ENCODE measurements at places on chromosomes 1 and 21.

- no peak for DNase-seq
Observed at GRCh38 chr21:14270631-14271030, 54.7 kb downstream of the RBM11 start.

DNA sequence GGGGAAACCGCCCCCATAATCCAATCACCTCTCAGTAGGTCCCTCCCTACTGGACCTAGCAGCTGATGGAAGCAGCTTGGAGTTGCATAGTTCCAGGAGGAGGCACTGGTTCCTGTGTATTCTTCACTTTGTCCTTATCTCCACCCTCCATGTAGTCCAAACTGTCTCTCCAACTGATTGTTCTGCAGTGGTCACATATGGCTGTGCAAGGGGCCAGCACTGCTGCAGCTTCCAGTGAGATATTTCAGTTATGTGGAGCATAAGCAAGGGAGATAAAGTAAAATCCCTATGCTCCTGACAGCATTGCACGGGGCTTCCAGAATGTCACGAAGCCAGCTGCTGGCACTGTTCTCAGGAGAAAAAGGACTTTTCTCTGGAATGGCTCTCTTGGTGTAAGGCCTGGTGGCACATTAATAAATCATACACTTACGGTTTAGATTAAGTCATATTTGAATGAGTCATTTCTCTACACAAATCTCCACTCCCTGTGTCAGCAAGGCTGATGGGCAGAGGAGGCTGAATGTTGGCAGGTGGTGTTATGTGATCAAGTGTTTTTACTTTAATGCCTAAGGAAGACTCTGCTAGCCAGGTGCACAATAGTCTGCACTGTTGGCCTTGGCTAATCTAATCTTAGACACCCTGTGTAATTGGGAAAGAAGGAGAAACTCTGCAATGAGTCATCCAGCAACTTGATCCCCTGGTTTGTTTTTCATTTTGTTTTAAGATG, 93.4 kb downstream of the KCNK1 start:
- no peak for DNase-seq

GRCh38 chr1:29271724-29272123, 35.4 kb downstream of the PTPRU start:
- no peak for DNase-seq

DNA sequence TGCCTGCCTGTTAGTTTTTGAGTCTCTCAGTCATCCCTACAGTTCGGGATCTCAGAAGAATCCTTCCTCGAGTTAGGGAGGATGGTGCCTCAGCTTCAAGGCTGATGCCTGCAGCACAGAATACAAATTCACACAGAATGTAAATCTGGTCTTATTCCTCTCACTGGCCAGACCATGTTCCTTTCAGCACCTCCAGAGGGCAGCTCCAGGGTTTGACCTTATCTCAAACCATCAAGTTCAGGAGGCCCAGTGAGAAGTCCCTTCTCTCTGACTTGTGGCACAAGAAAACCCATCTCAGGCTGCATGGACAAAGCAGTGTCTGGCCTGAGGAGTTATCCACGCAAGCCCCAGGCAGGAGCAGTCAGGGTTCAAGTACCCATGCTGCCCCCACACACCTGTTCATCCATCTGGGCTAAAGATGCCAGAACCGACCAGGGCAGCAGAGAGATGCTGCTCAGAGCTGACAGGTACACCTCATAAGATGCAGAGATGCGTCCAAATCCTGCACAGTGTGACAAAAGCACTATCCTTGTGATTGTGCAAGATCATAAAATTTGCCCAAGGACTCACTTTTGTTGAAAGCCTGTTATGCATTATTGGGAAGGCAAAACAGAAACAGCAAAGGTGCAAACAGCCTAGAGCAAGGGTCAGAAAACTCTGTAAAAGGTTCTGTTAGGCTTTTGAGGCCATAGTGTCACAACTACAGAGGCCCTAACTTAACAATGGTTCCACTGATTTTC, 49.8 kb downstream of the BCAR3 start:
- no peak for DNase-seq

- no peak for DNase-seq
Observed at GRCh38 chr1:214362188-214362882, 81.4 kb downstream of the SMYD2 start.

GRCh38 chr1:10177876-10178275, 32.5 kb upstream of the KIF1B start:
- no peak for DNase-seq

DNA sequence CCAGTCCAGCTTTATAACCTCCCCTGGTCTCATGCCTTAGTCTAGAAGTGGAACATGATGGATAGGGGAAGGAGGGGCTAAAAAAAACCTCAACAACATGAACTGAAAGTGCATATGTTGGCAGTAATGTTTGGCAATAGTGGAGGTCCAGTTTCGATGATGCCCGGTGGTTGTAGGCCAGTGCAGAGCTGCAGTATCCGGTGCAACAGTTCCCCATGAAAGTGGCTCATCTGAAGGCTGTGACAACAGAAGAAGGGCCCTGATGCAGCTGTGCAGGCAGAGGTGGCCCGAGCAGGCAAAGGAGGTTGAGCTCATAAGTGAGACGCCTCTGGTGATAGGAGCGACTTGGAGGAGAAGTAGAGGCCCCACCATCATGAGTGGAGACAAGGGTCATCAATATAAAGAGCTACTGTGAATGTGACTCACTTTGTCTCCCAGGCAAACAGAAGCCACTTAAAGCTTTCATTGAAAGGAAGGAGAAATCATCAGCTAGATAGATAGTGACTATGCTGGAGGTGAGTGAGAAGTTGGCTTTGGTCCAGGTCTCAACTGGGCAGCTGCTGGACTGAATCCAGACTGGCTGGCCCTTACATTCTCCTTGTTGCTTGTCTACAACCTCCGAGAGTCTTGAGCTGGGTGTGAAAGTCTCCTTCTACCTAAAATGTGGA, 10.2 kb upstream of the CREG1 start:
- no peak for DNase-seq

GRCh38 chr1:59752556-59753414, 62.0 kb upstream of the HOOK1 start:
- DNase-seq = no peak

DNA sequence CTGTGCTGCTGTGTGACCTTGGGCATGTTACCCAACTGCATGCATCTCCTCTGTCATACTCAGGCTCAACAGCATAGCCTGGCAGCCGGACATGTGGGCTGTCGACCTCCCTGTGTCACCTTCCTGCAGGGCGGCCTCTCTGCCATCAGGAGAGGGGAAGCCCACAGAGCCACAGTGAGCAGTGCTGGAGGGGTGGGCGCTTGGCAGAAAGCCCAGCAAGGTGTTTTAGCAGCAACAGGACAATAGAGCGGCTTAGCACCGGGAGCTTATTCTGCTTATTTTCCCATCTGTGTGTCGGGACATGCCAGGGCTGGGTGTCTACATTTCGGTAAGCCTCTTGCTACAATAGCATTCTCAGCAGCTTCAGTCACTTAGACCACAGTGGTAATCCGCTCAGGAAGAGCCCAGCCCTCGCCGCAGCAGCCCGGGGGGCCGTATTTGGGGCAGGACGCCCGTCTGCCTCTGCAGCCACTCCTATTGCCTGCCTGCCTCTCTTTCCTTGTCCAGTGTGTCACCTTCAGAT, 22.8 kb upstream of the CDK18 start:
- DNase-seq = no peak

GRCh38 chr21:41578716-41579115, 70.8 kb upstream of the TMPRSS2 start:
- no peak for DNase-seq

- DNase-seq = no peak
Observed at GRCh38 chr1:93005252-93005598, 44.0 kb upstream of the DIPK1A start.

DNA sequence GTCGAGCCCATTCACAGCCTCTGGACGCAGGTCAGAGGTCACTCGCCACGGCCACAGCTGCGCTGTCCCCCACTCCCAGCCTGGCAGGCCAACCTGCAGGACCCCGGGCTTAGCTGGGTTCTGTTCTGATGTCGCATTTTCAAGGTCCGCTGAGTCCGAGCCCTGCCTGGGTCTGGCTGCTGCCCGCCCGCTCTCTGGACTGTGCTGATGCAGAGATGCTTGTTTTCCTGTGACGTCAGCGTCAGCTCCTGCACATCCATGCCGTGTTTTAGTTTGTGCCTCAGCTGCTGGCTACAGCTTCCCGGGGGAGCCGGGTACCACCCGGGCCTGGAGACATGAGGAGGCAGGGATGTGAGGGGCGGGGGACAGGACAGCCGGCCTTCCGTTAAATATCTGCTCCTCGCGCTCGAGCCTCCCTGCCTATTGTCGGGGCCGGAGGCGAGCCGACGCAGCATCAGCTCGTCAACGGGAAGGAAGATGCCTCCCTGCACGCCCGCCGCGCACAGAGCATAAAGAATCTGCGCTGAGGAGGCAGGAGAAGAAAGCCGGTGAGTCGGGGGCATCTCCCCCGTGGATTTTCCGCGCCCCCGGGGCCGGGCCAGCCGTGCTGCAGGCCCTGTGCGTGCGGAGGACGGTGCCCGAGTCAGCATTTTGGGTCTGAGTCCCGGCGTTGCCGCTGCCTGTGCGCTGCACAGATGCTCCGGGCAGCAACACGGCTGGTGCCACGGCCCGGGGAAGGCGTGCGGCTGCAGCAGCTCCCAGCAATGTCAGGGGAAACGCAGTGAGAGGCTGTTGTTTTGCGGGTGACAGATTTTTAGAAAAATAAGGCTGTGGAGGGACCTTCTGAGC, 23.4 kb downstream of the PRKCZ start:
- DNase-seq = no peak

GRCh38 chr1:206089341-206089740, 27.8 kb downstream of the AVPR1B start:
- DNase-seq = no peak

Data from stimulated activated CD4-positive, alpha-beta T cell treated with anti-CD3 and anti-CD28 coated beads, Interleukin-15, amount 100 ng/mL, for 1 hour (primary cell).